ENCODE measurements at places on chromosomes 1 and 21.

DNA sequence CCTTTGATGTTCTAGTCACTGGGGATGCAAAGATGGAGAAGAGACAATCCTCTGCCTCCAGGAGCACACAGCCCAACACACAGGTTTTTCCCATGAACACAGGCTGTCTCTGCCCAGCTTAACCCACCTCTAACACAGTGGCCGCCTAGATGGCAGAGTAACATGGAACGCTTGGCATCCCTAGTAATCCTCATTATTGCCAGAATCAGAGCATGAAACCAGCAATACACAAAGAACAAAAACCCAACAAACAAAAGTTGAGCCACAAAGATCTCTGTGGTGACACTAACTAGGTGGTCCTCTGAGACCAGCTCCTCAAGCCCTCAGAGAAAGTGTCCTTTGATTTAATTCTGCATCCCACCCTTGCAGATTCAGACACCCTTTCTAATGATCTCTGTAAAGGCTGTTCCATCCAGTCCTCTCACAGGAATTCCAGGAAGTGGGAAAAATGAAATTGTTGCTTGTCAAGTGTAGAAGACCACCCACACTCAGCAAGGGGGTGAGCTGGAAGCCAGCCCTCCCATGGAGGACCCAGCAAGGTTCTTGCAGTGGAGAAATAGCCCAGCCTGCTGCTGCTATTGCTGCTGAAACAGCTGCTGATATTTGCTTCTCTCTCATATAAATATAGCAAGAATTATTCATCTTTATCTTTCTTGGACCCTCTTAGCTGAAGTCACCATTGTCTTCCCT lies 7.4 kb upstream of the ATP2B4 start:
- H3K27ac ChIP-seq: no peak overlapping the region
- no peaks in the 10 kb centered on the region for H3K27me3 ChIP-seq
- H3K36me3 ChIP-seq: no peaks in the 10 kb centered on the region
- H3K4me1 ChIP-seq: no peaks in the 10 kb centered on the region
- no peak overlapping the region for H3K4me3 ChIP-seq

DNA sequence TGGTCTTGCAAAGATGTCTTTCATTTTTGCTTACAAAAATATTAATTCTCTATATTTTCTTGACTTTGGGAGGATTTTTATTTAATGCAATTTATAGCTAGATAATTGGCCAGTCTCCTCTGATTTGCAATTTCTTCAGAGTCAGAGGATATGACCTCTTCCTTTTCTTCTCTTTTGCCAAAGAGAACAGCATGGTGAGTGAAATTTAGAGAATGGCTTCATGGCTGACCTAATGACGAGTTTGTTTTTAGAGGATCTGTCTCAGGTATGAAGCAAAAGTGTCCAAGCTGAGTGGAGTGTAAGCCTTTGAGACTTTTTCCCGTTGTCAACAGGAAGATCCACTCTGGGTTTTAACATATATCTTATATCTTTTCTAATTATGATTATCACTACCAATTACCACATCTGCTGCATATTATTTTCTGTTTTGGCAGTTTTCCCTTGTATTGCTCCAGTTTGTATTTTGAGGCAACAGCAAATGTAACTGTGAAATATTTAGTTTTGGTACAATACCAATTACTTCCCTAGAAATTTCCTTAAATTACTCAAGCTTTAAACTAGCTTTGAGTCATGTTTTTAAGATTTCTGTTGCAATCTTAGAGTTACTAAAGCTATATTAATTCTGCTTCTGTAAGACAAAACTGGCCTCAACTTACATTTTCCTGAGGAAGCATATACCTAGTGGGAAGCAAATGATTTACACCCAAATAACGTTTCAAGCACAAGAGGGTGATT lies 332.8 kb upstream of the ZRANB2 start:
- no peaks in the 10 kb centered on the region for H3K27me3 ChIP-seq
- no peak overlapping the region for H3K4me3 ChIP-seq
- no peak overlapping the region for H3K27ac ChIP-seq

GRCh38 chr21:14881863-14882499 lies 182.8 kb downstream of the NRIP1 start:
- H3K4me3 ChIP-seq: no peak overlapping the region
- no peaks in the 10 kb centered on the region for H3K27me3 ChIP-seq
- H3K36me3 ChIP-seq: no peaks in the 10 kb centered on the region
- no peaks in the 10 kb centered on the region for H3K4me1 ChIP-seq

DNA sequence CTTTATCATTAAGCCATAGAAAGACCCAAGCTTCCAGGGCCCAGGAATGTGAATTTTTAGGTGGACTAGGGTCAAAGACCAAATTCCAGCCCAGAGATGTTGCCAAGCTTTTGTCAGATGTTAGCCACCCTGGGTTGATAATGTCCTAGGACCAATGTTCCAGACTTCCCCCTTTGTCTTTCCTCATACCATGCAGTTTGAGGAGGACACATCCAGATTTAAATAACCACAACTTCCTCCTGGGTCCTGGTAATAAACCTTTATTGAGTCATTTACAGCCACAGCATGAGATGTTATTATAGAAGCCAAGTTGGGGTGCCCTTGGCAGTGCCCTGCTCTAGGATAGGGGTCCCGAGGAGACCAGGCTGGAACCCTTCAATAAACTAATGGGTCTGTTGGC lies 5.9 kb downstream of the TNR start:
- H3K4me3 ChIP-seq: no peak overlapping the region
- H3K4me1 ChIP-seq: no peaks in the 10 kb centered on the region
- no peaks in the 10 kb centered on the region for H3K27me3 ChIP-seq
- DNase-seq: no peak

GRCh38 chr1:93750955-93751354 lies 69.3 kb upstream of the BCAR3 start:
- no peaks in the 10 kb centered on the region for H3K4me1 ChIP-seq
- H3K36me3 ChIP-seq: no peaks in the 10 kb centered on the region
- H3K4me3 ChIP-seq: no peak overlapping the region
- no peak overlapping the region for H3K27ac ChIP-seq
- no peaks in the 10 kb centered on the region for H3K27me3 ChIP-seq

- no peak for DNase-seq
- H3K4me3 ChIP-seq: no peak overlapping the region
- peaks cover 6% of the 10 kb centered on the region for H3K4me1 ChIP-seq
- H3K36me3 ChIP-seq: no peaks in the 10 kb centered on the region
- no peaks in the 10 kb centered on the region for H3K27me3 ChIP-seq
- H3K27ac ChIP-seq: no peak overlapping the region
Measured at GRCh38 chr1:9319789-9320519, 27.3 kb downstream of the SPSB1 start.
